ENCODE measurements at places on chromosomes 16 and 17.

GRCh38 chr16:68079626-68080344 lies 5.4 kb upstream of the NFATC3 start:
- peak overlapping the region; percentile 89 for H3K27ac ChIP-seq
- no peaks in the 10 kb centered on the region for H3K27me3 ChIP-seq
- DNase-seq: peak; percentile 50
- peaks cover 92% of the 10 kb centered on the region for H3K4me1 ChIP-seq

DNA sequence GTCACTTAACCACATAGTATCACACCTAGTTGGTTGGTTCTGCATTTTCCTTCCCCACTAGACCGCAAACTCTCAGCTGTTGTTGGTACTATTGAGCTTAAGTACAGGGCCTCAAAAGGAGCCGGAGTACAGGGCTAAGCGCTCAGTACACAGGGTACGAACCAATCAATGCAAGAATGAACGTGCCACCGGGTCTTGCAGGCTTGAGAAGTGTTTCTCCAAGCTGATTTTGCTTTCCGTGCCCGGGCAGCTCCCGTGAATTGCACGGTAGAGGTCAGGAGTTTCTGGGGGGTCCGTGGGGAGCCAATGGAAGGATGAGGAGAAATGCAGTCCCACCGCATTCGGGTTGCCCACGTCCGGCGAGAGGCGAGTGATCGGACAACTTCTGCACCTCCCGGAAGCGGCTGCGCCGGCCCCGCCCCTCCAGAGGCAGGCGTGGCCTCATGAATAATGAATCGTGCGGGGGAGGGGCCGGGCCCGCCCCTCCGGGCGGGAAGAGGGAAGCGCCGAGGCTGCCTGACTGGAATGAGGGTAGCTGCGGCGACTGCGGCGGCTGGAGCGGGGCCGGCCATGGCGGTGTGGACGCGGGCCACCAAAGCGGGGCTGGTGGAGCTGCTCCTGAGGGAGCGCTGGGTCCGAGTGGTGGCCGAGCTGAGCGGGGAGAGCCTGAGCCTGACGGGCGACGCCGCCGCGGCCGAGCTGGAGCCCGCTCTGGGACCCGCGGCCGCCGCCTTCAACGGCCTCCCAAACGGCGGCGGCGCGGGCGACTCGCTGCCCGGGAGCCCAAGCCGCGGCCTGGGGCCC lies at the start of gene SNTB2:
Gene SNTB2, plus strand, starts transcription at position 523 of the 804 bp plus-strand sequence. Its CDS starts 3 bp downstream, at position 526.
- no peaks in the 10 kb centered on the region for H3K36me3 ChIP-seq
- peak within 1 kb of the TSS; percentile 78 for H3K4me3 ChIP-seq
- DNase-seq: peak; percentile 83
- H3K27me3 ChIP-seq: no peaks in the 10 kb centered on the region

DNA sequence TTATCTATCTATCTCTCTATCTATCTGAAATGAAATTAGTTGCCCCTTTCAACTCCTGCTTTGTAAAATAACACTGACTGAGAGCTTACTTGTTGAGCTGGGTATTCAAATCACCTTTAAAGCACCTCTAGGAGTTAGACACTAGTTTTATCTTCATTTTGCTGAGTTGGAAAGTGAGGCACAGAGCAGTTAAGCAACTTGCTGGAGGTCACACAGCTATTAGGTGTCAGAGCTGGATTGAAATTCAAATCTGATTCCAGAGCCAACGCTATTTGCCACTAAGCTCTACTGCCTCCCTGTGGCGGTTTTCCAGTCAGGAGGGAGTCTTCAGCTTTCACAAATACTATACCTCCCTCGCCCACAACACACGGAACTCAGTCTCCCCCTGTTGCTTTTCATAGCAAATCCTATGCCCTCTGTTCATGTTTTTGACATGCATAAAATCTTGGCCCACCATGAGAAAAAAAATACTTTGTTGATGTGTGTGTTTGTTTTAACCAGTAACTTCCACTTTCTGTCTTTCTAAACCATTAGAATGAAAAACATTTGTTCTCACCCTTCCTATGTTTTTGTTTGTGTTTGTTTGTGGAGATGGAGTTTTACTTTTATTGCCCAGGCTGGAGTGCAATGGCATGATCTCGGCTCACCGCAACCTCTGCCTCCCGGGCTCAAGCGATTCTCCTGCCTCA lies 74.8 kb upstream of the SMURF2 start:
- H3K4me1 ChIP-seq: peaks cover 7% of the 10 kb centered on the region
- no peaks in the 10 kb centered on the region for H3K27me3 ChIP-seq
- H3K4me3 ChIP-seq: no peak overlapping the region
- H3K27ac ChIP-seq: no peak overlapping the region
- H3K36me3 ChIP-seq: no peaks in the 10 kb centered on the region

DNA sequence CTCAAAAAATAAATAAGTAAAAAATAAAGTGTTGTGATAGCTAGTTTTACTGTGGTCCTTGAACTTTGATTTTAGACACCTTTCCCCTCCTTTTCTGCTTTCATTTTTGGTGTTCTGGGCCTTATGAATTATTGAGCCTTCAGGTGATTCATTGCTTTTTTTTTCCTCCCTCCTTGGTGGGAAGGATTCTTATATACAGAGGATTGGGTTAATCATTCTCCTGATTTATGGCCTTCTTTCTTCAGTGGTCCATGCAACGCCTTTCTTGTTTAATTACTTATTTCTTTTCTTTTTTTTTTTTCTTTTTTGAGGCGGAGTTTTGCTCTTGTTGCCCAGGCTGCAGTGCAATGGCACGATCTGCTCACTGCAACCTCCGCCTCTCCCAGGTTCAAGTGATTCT lies 8.0 kb upstream of the MYL4 start:
- peaks cover 10% of the 10 kb centered on the region for H3K4me1 ChIP-seq
- no peak for DNase-seq
- H3K36me3 ChIP-seq: no peaks in the 10 kb centered on the region
- no peaks in the 10 kb centered on the region for H3K27me3 ChIP-seq
- no peak overlapping the region for H3K4me3 ChIP-seq

- DNase-seq: no peak
- H3K36me3 ChIP-seq: no peaks in the 10 kb centered on the region
- H3K4me3 ChIP-seq: no peak overlapping the region
Measured at GRCh38 chr17:62725791-62726249, 82.3 kb downstream of the MARCHF10 start.

DNA sequence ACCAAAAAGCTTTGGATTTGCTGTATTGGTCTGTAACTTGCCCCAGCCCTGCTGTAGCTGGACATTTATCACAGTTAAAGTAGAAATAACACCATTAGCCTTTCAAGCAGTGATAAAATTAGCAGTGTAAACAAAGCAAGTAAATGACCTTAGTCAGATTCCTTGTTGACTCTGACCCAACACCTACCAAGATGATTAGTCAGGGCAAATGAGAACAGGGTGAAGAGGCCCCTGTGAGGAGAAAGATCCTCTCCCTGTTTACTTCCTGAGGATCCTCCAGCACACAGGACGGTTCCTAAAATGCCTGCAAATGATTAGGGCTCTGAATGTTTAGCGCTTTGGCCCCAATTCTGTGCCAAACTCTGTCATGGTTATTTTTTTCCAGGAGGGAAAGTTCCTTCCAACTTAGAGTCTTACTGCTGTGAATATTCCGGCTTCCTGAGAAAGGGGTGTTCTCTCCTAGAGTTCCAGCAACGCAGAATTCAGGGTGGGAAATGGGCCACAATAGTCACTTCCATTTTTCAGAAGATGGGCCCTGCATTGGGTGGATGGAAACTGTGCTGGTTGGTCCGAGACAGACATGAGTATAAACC lies 259.0 kb upstream of the MYOCD start:
- H3K27me3 ChIP-seq: no peaks in the 10 kb centered on the region
- H3K27ac ChIP-seq: no peak overlapping the region
- no peak overlapping the region for H3K4me3 ChIP-seq

DNA sequence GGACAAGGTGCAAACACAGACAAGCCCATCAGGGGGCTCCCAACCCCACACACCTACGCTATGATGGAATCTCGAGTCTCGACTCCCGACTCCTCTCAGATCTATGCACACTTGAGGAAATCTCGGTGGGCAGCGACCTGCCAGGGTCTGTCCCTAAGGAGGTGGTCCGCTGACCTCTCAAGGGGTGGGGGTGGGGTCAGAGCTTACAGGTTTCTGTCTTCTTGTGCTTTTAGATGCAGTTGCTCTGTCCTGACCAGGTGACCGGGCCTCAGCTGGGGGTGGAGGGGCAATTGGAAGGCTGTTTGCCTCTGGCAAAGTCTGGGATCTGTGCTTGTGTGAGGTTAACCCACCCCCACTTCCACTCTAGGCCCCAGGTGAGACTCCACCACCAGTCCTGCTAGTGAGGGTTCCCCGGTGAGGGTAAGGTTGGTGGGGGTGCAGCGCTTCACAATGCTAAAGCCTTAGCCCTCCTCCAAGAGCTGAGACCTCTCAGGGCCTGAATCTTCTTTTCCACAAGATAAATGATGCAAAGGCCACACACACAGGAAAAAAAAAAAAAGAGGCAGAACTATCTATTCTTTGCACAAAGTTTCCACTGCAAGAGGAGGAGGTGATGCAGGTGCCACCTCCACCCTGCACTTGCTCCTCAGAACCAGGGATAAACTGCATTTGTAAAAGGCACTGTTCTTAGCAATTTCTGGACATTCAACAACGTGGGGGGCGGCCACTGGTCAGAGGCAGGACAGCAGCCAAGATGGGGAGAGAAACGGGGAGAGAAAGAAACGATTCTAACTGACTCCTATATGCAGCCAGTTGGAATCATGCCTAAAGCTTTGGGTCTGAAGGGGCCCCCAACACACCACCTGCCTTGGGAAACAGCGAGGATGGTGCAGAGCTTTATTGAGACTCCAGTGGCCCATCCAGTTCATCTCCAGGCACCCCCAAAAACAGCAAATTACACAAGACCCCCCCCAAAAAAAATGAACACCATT lies 4.1 kb downstream of the CISD3 start:
- H3K4me3 ChIP-seq: no peak overlapping the region
- H3K27me3 ChIP-seq: peaks cover 13% of the 10 kb centered on the region
- DNase-seq: no peak
- no peaks in the 10 kb centered on the region for H3K36me3 ChIP-seq
- peaks cover 8% of the 10 kb centered on the region for H3K4me1 ChIP-seq

- no peak overlapping the region for H3K4me3 ChIP-seq
- no peaks in the 10 kb centered on the region for H3K4me1 ChIP-seq
- peaks cover 13% of the 10 kb centered on the region for H3K27me3 ChIP-seq
Measured at GRCh38 chr17:79714176-79715097, 16.3 kb upstream of the ENPP7 start.

DNA sequence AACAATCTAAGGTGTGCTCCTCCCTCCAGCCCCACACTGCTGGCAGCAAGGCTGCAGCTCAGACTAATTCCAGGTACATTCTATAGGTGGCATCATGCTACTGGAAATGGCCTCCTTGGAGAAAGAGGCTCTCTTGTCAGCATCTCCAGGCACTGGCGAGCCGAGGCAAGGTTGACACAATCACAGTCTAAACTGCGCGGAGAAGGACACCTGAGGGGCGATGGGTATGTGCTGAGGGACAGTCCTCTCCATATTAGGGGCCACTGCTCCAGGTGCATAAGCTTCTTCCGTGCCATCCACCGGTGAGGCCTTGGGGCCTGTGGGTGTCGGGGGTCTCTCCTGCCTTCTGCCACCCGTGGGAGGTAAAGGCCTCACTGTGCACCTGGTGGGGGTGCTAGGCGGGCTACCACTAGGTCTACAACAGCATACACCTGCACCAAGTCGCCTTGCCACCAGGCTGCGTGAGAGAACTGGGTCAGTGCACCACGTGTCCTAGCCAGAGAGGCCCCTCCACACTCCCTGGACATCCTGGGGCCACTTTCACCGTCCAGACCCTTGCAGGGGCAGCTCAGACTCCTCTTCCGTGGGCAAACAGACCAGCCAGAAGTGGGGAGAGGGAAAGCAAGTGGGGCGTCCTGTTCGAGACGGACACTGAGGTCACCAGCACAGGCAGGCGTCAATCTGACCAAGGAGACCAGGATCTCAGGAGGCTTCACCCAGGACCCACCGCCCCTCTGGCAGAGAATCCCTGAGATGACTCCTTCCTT lies 12.1 kb upstream of the CBX8 start:
- H3K36me3 ChIP-seq: no peaks in the 10 kb centered on the region
- peaks cover 94% of the 10 kb centered on the region for H3K27me3 ChIP-seq
- H3K4me3 ChIP-seq: no peak overlapping the region
- H3K4me1 ChIP-seq: peaks cover 78% of the 10 kb centered on the region

DNA sequence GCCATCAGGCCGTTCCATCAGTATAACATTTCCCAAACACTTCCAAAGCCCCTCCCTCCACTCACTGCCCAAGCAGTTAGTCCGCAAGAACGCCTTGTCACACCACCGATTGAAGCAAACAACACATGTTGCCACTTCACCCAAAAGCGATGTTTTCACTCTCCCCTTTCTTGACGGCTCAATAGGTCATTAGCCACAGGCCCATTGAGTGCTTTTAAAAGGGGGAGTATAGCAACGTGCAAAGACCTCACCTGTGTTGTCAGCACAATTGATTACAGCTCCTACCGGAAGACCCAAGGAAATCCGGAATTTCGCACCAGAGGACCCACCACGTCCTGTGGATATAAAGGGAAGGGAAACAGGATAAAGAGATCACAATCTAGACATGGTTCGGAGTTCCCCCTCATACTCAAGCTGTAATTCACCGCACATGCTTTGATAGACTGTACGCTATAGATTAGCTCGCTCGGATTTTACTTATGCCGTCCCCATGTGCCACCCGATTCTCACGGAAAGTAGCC lies 690 bp downstream of the RPL23 start:
- peaks cover 50% of the 10 kb centered on the region for H3K36me3 ChIP-seq
- peaks cover 28% of the 10 kb centered on the region for H3K4me1 ChIP-seq
- DNase-seq: no peak
- H3K27ac ChIP-seq: peak overlapping the region; percentile 97
- H3K27me3 ChIP-seq: no peaks in the 10 kb centered on the region

GRCh38 chr17:67289181-67289876 lies 44.3 kb upstream of the HELZ start:
- H3K36me3 ChIP-seq: no peaks in the 10 kb centered on the region
- H3K27ac ChIP-seq: peak overlapping the region; percentile 26
- DNase-seq: no peak

DNA sequence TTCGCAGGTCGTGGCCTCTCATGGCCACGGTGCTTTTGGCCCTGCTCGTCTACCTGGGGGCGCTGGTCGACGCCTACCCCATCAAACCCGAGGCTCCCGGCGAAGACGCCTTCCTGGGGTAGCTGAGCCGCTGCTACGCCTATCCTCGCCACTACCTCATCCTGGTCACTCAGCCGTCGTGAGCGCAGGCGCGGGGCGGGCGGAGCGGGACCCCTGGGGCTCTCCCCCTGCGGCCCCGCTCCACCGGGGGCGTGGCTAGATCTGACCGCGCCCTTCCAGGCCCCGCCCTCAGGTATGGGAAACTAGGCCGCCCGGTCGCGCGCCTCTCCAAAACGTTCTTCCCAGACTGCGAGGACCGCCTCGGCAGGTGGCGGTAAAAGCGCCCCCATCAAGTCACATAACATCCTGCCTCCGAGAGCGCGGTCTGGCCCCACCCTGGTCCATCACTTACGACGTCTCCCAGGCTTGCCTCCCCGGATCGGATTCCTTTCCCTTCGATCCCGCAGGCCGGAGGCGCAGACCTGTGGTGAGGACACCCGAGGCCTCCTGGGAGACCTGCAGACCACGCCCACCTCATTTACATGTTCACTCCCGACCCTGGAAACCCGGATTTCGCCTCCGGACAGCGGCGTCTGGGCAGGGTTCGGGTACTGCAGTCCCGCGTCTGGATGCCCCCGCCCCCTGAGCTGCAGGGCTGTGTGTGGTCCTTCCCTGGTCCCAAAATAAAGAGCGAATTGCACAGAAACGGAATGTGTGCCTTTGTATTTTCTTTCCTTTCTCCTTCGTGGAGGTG lies 91.5 kb upstream of the TMEM97 start:
- no peaks in the 10 kb centered on the region for H3K36me3 ChIP-seq
- peaks cover 20% of the 10 kb centered on the region for H3K27me3 ChIP-seq
- no peak overlapping the region for H3K4me3 ChIP-seq
- no peak overlapping the region for H3K27ac ChIP-seq
- H3K4me1 ChIP-seq: peaks cover 4% of the 10 kb centered on the region

- no peak for DNase-seq
- peaks cover 11% of the 10 kb centered on the region for H3K4me1 ChIP-seq
- H3K27me3 ChIP-seq: no peaks in the 10 kb centered on the region
- no peak overlapping the region for H3K4me3 ChIP-seq
Measured at GRCh38 chr16:56261656-56262055, 70.4 kb downstream of the GNAO1 start.
